ENCODE measurements at places on chromosomes 4 and X.

DNA sequence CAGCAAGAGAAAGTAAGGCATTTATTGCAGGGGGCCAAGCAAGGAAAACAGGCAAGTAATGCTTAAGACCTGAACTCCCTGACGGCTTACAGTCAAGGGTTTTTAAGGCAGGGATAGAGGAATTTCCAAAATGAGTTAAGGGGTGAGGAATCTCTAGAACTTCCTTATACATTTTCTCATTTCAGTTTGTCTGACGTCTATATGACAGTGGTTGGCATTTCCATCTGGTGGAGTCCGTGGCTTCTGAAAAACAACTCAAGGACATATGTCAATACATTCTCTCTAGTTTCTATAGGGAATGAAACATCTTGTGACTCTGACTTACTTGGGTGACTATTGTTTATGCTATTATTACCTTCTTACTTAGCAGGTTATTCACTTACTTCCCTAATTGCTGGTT is 19.3 kb upstream of the GUCY2F start:
- DNase-seq: no peak

DNA sequence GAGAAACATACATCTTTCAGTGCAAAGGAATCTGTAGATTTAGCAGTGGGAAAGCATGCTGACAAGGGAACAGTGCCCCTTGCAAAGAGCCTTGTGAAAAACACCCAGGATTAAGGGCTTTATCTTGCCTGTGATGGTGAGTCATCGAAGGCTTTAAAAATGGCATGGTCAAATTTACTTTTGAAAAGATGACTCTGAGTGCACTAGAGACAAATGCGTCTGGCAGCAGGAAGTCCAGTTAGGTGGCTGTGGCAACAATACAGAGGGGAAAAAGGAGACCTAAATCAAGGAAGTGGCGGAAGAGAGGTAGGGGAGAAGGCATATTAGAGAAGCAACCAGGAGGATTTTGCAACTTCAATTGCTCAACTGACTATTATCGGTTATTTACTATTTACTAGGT is 472.6 kb upstream of the CPEB2 start:
- peak; percentile 1 for DNase-seq

DNA sequence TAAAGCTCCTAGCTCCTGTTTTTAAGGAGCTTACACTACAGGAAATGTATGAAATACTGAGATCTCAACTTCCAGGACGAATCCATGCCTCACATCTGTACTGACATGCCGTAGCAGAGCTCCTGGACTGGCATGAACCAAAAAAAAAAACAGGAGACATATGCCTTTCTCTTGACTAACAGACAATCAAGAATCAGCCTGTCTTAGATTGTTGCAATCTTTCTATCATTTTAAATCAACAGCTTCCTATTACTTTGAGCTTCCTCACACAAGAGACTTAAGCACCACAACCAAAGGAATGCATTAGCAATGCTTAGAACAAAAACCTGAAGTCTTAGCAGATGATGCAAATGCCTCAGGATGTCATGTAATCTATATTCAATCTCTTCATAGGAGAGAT is 34.7 kb upstream of the AREG start:
- DNase-seq: no peak

DNA sequence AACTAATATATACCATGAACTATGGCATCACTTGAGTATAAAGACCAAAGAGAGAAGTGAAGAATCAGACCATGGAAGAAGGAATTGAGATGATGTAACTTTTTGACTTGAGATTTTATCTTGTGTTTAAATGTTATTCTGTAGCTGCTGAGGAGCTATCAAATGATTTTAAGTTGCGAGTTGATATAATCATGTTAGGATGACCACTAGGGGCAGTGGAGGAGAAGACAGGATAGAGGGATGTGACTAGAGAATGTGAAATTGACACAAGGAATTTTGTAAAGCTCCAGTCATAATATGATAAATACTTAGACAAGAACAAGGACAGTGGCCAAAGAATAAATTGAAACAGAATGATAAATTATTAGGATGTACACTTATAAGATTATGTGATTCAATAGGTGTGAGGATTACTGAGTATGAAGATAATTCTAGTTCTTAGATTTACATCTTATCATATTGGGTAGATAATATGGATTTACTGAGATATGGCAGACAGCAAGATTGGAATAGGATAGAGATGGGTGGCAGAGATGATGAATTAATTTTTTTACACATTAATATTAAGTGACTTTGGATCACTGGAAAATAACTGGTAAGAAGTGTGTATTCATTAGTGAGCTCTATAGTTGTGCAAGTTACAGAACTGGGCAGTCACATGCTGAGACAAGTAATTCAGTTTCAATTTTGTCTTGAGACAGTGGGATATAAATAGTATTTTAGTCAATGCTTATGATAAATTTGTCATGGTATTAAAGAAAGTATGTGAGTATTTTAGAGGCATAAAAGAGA is 816.0 kb upstream of the PCDH10 start:
- DNase-seq: peak; percentile 2

DNA sequence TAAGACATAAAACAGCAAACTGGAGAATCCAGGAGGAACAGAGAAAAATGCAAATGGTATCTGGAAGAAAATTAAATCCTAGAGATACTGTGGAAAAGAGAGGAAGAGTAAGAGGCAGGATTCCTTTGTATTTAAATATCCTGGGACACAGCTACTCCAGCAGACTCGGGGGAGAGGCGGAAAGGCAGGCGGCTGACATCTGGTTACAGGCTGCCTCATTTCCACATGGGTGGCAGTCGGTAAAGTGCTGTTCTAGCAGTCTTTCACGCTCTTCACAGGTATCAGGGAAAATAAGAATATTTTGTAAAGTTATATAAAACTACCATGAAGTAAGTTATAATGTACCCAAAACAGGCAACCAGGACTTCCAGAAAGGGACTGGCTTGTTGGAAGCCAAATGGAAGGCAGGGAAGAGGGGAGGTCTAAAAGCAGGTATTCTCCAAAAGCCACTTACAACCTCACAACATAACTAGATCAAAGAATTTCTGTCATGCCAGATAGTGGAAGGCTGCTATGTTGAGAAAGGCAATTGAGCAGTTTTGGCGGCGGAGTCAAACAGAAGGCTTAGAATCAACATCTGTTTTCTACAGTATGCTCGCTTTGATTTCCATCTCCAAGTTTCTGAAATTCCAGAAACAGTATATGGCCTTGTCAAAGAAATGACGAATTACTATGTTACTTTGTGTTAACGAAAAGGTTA is 1.3 kb upstream of the TIGD2 start:
- DNase-seq: no peak

GRCh38 chr4:10084651-10085358 is 31.8 kb downstream of the WDR1 start:
- DNase-seq: no peak

- DNase-seq: no peak
These were observed 144.1 kb downstream of the SOWAHB start for GRCh38 chr4:76753814-76754213.

- peak; percentile 97 for DNase-seq
These were observed 147.9 kb downstream of the LRBA start for GRCh38 chr4:150867148-150867547.

GRCh38 chr4:140269369-140269768 is 104.1 kb upstream of the SCOC start:
- DNase-seq: no peak

DNA sequence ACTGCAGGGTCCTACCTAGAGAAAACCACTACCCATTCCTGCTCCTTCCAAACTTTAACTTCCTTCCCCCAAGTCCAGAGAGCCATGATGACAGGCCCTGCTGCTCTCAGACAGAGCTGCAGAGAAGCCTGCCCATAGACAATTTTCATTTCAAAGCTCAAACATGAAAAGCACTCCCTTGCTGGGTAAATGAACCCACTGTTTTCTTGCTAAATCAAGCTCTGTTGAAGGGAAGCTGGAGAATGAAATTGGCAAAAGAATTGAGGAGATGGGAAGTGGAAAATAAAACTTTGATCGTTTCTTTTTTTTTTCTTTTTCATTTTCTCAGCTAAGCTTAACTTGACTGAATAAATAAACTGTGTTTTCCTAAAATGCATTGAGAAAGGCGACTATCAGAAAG is 331.1 kb upstream of the CPEB2 start:
- no peak for DNase-seq

- no peak for DNase-seq
These were observed 818.7 kb downstream of the PCDH7 start for GRCh38 chr4:31538877-31539276.

DNA sequence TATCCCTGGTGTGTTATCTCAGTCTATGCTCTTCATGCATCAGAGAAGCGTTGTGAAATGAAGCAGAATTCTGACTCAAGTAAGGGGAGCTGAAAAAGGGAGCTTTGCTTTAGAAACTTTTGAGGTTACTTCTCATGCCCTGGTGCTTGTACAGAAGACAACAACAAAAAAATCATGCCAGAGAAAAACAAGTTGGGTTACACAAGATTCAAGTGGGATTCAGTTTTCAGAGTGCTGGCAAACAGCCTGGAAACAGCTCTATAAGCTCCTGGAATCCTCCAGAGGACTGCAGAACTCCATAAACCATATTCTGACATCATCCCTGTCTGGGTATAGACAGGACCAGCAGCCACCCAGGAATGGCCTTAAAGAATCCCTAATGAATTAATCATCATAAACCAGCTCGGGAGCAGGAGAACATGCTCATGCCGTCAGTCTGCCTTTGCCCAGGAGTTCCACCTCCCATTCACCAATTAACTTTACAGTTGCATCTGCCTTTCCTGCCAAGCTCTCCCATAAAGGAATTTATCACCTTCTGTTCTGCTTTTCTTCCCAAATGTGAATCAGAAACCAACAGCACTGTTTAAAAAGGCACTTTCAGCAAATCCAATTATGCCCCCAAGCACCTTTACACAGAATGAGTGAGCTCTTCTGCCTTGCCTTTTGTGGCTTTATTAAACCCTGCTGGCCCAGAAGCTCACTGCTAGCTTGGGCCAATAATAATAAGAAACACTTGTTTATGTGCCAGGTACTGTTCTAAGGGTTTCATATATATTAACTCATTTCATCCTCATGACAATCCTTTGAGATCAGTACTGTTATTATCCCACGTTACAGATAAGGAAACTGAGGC is 54.5 kb upstream of the FBXW7 start:
- no peak for DNase-seq

- no peak for DNase-seq
These were observed 588.6 kb upstream of the FAT1 start for GRCh38 chr4:187312299-187312698.

DNA sequence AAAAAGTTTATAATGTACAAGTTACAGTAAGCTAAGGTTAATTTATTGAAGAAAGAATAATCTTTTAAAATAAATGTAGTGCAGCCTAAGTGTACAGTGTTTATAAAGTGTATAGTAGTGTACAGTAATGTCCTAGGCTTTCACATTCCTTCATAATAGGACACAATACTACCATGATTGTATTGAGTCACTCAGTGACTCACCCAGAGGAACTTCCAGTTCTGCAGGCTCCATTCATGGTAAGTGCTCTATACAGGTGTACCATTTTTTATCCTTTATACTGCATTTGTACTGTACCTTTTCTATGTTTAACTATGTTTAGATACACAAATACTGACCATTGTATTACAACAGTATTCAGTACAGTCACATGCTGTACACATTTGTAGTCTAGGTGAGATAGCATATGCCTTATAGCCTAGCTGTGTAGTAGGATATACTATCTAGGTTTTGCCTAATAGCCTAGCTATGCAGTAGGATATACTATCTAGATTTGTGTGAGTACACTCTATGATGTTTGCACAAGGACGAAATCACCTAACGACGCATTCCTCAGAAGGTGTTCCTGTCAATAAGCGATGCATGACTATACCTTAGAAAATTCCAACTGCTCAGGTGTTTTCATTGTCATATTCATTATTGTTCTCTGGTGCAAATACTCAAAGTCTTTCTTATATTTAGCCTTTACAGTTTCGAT is 5.5 kb upstream of the TMEM255A start:
- no peak for DNase-seq

DNA sequence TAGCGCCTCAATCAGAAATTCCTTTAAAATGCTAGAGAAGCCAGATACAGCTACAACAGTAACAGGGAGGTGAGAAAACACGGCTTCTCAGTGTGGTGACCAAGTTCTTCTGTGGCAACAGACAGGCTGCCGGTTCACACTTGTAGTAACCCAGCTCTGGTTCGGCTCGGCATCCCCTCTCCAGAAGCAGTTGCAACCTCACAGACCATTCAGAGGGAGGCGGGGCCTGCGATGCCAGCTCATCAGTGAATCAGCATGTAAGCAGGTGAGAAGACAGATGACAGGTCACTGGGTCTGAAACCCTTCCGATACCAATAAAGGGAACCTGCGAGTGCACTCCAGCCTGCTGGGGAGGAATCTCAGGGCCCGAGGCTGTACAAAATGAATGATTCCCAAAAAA is 251.0 kb downstream of the KCNIP4 start:
- no peak for DNase-seq

- DNase-seq: no peak
These were observed 145.8 kb upstream of the HCCS start for GRCh38 chrX:10965174-10965798.

- no peak for DNase-seq
These were observed 8.3 kb upstream of the XK start for GRCh38 chrX:37677243-37677642.

DNA sequence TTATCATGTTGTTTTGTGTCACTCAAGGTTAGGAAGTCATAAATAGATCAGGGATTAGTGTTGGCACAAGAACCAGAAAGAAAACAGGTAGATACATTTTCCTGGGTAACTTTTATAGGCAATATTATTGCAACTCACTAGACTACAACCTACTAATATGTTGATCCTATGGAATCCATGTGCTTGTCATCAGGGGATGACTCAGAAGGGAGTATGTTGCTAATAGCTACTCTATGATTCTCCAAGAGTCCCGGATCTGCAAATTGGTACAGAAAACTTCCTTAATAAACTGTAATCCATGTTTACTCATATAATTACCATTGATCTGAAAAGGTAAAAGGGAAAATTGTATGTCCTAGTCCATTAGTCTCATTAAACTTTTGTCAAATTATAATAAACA is 11.7 kb upstream of the GNRHR start:
- DNase-seq: no peak

DNA sequence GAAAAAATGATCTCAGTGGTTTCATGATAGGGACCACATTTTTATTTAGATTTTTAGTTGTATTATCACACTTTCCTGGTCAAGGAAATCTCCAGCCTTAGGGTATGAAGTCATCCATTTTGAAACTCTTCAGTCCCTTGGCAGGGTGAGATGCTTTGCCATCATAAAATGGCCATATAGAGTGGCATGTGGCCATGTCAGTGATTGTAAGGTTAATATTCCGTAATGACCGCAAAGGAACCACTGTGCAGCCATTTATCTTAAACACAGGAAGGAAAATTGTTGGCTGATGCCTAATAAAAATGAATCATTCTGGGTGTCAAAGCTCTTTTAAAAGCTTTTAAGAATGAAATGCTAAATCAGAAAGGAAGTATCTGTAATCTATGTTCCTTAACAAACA is 35.6 kb downstream of the COMMD8 start:
- no peak for DNase-seq

GRCh38 chr4:8917868-8918783 is 46.5 kb upstream of the HMX1 start:
- DNase-seq: peak; percentile 72

DNA sequence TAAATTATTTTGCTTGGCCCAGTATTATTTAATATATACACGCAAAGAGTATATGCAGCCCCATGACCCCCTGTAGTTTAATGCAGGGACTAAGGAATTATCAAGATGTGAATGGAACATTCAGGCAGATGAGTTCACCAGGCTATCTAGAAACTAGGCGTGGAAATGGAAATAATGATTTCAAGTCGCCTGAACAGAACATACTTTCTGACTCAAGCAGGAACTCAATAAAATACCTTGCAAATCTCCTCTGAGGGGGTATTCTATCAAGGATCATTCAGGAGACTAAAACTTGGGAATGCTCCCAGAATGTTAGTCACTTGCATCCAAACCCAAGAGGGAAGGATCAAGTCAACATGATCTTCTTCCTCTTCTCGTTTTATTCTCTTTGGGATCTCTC is 59.6 kb upstream of the RASSF6 start:
- DNase-seq: no peak
